Frontal cortex (tissue), 4 donors: ENCODE measurements at places on chromosomes 16 and 17.

DNA sequence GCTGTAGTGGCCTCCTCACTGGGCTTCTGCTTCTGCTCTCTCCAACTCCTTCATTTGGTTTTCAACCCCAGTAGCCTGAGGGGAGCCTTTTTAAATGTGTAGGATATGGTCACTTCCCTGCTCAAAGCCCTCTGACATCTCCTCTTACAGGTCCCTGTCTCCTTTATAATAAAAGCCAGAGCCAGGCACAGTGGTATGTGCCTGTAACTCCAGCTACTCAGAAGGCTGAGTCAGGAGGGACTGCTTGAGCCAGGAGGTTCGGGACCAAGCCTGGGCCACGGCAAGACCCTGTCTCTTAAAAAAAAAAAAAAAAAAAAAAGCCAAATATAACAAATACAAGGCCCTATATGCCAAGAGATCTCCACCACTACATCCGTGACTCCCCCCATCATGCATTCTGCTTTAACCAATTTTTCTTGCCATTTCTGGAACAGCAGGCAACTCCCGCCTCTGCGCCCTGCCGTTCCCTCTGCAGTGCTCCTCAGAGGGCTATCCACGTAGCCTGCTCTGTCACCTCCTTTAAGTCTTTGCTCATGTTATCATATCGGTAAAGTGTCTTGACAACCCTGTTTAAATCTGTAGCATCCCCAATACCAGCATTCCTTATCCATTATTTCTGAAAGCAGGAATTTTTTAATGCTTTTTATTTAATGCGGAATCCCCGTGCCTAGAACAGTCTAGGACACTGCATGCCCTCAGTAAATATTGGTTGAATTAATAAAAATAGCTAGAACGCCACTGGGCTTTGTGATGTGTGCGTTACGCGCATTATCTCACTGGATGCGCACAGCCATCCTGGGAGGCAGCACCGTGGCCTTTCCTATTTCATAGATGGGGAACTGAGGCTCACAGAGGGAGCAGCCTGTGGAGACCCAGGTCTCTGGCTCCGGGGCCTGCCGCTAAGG, 9.5 kb downstream of the ZNF771 start:
- no peak for DNase-seq

GRCh38 chr16:65510850-65511249, 389.0 kb upstream of the CDH11 start:
- DNase-seq: no peak

- DNase-seq: no peak
Measured at GRCh38 chr16:66147291-66147690, 219.2 kb upstream of the CDH5 start.

GRCh38 chr17:62156949-62157348, 91.9 kb upstream of the MED13 start:
- no peak for DNase-seq

GRCh38 chr16:63289834-63290460, 1253.7 kb upstream of the CDH8 start:
- peak; percentile 3 for DNase-seq

- DNase-seq: no peak
Measured at GRCh38 chr16:75052481-75053202, 53.8 kb downstream of the ZNRF1 start.

GRCh38 chr17:1914661-1915083, 84.9 kb downstream of the RPA1 start:
- DNase-seq: no peak

- no peak for DNase-seq
Measured at GRCh38 chr17:45291171-45291805, 25.5 kb downstream of the MAP3K14 start.
